ENCODE measurements at places on chromosomes 16 and 17.

GRCh38 chr16:68022278-68022727 lies 729 bp downstream of the DDX28 start:
- DNase-seq = no peak

- no peak for DNase-seq
These were observed 49.9 kb downstream of the NLRC5 start for GRCh38 chr16:57039148-57039812.

DNA sequence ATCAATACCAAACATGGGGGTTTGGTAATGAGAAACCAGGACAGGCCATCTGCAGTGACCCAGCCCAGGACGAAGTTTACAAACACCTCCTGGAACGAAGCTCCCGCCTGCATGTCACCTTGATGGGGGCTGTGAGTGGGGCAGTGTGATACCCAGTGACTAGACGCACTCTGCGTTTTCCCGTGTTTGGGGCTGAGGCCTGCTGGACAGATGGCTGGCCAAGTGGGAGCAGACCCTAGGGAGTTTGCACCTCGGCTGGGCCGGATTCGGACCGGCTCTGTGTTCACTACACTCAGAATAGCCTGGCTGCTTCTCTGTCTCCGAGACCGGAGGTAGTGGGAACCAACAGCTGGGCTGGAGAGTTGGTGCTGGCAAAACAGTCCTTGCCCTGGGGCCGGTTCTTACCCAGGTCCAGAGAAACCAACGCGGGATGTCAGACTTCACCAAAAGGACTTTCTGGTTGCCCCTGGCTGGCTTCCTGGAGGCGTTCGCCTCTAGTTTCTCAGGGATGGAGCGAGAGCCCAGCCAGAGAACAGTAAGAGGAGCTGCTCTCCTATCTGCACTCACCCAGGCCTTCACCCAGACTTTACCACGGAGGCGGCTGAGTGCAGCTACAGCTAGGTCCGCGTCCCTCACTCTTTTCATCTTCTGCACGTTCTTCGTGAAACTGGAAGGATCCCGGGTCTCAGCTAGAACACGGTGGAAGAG lies 20.4 kb downstream of the CARHSP1 start:
- DNase-seq = no peak

GRCh38 chr16:68460067-68460466 lies 11.8 kb upstream of the SMPD3 start:
- no peak for DNase-seq

DNA sequence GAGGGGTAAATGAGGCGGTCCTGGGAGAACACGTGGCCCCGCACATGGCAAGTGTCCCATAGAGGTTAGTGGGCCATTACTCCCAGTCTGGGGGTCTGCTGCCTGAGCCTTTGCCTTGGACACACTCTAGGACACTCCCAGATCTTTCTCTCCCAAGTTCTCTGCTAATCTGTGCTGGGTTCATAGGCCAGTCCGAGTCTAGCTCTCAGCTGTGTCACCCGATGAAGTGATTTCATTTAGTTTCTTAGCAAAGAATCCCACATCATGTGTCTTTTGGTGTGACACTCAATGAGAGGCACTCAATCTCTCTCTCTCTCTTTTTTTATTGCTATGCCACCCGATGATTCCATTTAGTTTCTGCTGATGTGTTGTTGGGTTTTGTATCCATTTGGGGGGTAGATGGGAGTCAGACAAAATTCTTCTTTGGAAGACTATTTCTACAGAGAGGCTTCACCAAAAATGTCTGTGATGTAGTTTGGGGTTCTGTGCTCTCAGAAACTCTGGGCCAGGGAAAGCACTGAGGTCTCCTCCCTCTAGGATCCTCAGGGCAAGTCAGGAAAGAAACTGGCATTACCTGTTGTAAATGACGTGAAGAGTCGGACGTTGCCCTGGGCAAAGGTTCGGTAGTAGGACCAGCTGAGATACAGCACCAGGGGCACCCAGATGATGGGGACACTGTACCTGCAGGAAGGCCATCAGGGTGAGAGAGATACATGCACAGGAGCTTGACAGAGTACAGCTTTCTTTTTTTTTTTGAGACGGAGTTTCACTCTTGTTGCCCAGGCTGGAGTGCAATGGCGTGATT lies 25.2 kb upstream of the MLKL start:
- DNase-seq = no peak

DNA sequence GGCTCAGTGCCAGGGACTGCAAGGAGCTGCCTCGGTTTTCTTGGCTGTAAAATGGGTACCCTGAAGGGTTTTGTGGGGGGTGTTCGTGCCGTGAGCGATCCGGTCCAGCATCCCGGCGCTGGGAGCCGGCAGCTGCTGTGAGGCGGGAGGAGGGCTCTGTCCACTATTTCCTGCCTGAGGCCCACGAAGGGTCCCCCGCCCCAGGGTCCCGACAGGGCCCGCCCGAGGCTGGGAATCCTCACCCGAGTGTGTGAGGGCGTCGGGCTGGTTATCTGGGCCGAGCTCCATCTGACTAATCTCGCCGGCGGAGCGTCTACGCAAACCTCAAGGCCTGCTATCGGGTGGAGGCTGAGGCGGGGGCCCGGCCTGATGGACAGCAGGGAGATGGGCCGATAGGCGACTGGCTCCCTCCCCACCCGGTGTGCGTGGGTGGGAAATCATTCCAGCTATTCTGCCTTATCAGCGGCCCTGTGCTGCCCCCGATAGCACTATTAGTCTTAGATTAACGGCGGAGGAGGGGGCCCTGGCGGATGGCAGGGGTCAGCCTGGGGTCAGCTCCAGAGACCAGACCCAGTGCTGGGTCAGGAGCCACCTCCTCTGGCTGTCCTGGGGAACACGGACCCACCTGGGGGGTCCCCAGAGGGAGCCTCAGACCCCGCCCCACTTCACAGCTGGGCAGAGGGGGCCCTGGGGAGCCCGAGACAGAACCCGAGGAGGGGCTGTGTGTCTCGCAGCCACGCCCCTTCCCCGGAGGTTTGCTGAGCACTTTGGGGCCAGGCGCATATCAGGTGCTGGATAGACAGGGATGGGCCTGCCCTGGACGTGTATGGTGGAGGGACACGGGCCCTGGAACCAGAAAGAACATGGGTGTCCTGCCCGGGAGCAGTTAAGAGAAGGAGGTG lies 44.7 kb downstream of the ZFPM1 start:
- DNase-seq = no peak

GRCh38 chr16:22423716-22424115 lies 49.3 kb upstream of the CDR2 start:
- DNase-seq = no peak

DNA sequence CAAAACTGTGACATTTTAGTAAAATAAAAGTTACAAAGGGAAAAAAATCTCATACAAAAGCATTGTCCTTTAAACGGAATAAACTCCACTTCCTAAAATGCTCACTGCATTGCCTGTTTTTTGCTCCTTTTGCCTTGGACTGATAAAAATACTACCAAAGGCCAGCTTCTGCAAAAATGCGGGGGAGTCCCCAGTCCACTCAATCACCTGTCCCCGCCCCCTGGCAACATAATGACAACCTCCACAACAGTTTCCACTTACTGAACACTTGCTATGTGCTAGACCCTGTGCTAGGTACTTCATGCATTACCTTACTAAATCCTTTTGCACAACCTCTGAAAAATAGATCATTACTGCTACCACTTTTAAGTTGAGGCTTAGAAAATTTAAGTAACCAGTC lies 172.7 kb upstream of the CCL2 start:
- DNase-seq = no peak

DNA sequence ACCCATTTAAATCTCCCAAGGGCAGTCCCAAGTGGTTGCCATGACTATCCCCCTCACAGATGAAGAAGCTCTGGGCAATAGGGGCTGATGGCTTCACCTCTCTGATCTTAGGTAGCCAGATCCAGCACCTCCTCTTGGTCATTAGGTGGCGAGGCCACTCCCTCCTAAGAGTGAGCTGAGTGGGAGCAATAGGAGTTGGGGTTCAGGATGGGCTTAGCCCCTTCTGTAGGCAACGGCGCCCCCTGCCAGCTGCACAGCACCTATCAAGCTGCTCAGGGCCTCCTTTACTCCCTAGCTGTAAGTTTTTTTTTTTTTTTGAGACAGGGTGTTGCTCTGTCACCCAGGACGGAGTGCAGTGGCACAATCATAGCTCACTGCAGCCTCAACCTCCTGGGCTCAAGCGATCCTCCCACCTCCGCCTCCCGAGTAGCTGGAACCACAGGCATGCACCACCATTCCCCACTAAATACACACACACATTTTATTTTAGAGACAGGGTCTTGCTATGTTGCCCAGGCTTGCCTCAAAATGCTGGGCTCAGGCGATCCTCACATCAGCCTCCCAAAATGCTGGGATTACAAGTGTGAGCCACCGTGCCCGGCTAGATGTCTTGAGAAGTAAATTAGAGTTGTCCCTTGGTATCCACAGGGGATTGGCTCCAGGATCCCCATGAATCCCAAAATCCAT lies 3.5 kb upstream of the RRAD start:
- DNase-seq = no peak

GRCh38 chr17:41803049-41804020 lies 8.4 kb downstream of the P3H4 start:
- no peak for DNase-seq

GRCh38 chr16:2233046-2233775 lies 3.0 kb upstream of the DNASE1L2 start:
- DNase-seq = no peak

All from putamen (tissue), 1 donor.